Erythroblast (primary cell): ENCODE measurements at places on chromosomes 4 and X.

DNA sequence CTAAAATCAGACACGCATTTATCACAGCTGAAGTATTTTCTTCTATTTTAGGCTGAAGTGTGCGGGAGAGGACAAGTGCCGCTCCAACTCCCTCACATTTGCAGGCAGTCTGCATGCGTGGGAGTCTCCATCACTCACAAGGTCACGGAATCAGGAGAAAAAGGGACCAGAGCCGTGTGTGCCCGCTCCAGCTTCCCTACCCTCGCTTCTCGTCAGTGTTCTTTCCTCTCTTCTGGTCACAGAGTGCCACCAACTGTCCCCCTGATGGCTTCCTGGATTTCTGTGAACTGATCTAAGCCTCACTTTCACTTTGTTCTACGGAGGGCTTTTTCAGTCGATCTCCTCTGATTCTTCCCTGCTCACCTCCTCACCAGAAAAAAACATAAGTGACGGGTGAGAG, 407.4 kb upstream of the AADAT start:
- peak; percentile 2 for DNase-seq

DNA sequence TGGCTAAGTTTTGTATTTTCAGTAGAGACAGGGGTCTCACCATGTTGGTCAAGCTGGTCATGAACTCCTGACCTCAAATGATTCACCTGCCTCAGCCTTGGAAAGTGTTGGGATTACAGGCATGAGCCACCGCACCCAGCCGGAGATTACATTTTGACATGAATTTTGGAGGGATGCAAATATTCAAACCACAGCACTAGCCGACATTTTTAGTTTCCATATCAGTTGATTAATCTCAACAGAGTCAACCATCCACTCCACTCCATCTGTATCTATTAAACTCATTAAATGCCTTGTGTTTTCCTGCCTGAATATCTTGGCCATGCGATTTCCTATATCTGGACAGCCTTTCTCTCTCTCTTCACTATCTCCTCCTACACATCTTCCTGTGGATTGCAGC, 64.1 kb upstream of the PDGFRA start:
- no peak for DNase-seq

DNA sequence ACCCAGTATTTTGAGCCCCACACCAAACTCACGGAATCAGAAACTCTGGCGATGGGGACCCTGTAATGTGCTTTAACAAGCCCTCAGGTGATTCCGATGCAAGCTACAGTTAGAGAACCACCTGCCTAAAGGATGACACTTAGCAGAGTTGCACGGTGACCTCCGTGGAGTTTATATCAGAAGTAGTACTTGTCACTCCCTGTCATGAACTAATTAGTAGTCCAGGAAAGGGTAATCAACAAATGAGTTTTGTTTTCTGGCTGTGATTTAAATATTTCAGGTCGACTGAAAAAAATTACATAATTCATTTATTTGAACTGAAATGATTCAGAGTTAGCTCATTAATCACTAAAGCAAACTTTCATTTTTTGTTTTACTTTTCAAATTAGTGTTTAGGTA, 56.4 kb downstream of the TMA16 start:
- no peak for DNase-seq

DNA sequence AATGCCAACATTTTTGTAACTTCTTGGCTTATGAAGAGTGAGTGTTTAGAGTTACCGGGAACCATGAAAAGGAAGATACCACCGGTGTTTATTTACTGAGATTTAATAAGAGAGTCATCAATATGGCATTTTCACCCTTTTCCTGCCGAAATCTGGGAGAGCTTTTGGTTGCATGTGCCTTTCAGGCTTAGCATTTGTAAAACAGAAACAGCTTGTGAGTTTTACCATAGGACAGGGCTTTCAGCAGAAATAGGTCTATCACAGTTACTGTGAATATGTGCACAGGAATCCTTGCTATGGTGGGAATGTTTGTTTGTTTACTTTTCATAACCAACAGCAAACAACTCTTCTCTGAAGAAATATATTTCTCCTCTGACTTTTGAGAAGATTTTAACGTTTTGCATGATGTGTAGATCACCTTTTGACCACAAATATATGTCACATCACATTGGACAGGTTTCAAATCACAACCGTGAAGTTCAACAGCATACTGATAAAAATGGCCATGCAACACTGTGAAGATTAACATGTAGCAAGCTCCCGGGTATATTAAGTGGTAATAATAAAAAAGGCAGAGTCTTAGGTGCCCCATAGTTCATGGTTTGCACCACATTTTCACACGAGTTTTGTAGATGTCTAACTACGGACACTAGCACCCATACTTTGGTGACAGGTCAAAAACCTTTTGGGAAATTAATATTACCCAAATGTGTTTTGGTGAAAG, 21.3 kb downstream of the ARHGAP24 start:
- no peak for DNase-seq

GRCh38 chr4:31045151-31045550, 325.0 kb downstream of the PCDH7 start:
- no peak for DNase-seq

DNA sequence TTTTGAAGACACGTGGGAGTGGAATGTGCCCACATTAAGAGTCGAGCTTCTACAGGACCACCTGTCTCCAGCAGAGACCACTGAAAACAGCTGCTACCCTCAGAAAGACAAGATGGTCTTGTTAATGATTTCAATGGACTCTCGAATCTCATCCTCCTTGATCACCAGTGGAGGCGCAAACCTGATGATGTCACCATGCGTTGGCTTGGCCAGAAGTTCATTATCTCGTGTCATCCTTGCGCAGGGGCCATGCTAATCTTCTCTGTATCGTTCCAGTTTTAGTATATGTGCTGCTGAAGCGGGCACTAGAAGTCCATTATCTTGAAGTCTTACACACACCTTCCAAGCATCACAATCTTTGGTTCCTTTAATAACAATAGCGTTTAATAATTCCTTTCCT, 23.3 kb downstream of the SPACA5B start:
- DNase-seq = no peak

GRCh38 chr4:109406337-109406931, 27.2 kb upstream of the SEC24B start:
- DNase-seq = peak; percentile 51

DNA sequence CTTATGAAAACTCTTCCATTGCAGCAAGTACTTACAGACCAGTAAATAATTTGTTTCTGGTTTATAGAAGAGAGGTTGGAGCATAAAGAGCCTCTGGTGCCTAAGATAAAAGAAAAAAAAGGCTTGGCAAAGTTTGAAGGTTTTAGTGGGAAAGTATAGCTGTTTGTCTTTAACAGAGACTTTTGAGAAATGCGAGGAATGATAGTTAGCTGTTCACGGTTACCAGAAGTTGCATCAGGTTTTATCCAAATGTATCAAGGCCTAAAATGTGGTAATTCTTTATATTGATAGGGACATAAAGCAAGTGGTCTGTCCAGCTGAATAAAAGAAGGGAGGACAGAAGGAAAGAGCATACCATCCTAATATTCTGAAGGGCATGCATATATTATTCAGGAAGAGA, 29.3 kb downstream of the RAP1GDS1 start:
- DNase-seq = peak; percentile 72

DNA sequence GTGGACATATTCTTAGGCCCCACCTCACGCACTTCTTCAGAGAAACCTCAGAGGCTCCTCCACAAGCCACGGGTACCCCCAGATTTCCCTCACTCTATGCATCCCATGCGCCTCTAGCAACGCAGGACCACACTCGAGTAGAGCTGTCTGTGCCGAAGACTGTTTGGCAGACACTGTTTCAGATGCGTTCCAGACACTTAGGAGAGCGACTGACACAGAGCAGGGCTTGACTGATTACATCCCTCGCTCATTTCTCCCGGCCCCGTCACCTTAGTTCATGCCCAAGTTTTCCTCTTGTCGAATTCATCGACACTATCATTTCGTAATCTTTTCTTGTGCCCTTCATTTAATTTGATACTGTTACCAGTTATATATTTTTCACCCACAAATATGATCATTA, 15.0 kb downstream of the SORBS2 start:
- DNase-seq = no peak

- DNase-seq = no peak
Measured at GRCh38 chrX:54301516-54301915, 56.3 kb downstream of the WNK3 start.

- no peak for DNase-seq
Measured at GRCh38 chrX:123975180-123975579, 13.7 kb downstream of the STAG2 start.

DNA sequence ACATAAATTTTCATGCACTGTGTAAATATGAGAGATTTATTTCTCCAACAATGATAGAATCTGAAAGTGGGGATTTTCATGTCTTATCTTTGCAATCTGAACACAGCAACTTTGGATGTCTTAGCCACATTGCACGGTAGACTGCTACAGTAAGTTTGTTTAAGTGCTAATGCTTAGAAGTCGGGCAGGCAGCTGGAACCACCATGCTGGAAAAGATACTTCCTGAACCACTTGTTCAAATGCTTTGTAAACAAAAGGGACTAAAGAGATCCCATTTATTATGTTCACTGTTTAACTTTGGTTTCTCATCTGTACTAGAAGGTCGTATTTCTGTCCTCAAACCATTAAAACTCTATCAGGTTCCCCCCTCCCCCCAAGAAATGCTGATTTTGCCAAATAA, 555.9 kb upstream of the DIPK2B start:
- no peak for DNase-seq

- peak; percentile 38 for DNase-seq
Measured at GRCh38 chr4:149999485-150000074, 78.7 kb upstream of the DCLK2 start.

- no peak for DNase-seq
Measured at GRCh38 chrX:140672840-140673731, 36.5 kb upstream of the LINC00632 start.

- no peak for DNase-seq
Measured at GRCh38 chr4:40730091-40730679, 19.6 kb upstream of the NSUN7 start.

DNA sequence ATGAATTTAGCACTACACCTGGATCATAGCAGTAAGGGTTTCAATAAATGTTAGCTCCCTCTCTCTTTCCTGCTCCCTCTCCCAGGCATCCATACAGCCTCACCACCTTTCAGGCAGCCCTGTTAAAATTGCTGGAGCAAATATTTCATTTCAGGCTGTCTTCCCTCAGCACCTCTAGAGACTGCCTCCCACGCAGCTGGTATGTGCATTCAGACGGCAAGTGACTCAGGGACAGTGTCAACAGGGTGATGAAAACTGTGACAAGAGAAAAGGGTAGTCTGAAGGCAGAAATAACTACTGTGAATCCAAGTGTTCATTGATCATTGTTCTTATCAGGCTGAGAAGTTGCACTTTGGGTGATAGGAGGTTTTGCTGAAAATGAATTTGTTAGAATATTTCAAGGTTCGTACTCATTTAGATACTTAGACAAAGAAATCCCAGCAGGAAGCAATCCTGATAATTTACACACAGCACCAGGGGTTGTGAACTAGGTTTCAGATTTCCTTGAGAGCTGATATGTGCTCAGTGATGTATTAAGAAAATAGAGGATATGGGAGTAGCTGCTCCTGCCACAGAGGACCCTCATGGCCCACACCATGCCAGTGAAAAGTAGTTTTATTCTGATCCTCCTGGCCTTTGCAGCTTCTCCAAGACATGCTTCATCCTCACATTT, 424.2 kb downstream of the FGF13 start:
- no peak for DNase-seq

GRCh38 chr4:6318206-6318605, 48.6 kb downstream of the WFS1 start:
- DNase-seq = no peak

GRCh38 chr4:151537687-151538086, 128.7 kb downstream of the FHIP1A start:
- no peak for DNase-seq

DNA sequence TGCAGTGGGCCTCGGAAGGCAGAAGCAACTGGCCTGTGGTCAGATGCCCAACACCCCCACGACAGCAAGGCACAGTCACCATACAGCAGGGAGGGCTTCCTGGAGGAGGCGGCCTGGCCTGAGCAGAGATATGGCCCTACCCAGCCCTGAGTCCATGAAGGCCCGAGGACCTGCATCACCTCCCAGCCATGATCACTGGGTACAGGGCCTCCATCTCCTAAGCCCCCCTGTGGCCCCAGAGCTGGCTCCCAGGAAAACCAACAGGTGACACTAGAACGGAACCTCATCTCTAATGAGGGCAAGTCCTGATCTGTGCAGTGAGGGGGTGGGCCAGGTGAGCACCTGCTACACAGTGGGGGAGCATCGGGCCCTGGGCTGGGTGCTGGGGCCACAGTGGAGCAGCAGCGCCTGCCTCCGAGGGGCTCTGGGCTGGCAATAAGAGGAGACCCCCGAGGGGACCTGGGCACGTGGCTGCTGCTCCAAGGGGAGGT, 26.2 kb upstream of the MXD4 start:
- DNase-seq = no peak

DNA sequence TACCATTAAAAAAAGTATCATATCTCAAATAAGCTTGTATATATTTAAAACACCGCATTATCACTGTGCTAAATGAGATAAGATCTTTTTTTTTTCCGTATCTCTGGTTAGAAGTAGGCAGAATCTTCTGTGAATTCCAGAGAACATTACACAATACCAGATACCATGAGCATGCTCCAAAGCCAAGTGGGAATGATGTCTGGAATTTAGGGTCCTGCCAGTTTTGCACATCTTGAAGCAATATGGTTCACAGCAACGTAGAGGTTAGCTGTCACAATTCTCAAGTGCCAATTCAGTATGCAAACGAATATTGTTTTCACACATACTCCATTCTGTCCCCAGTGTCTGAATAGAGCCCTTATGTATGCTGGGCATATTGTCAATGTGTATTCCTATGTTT, 127.5 kb upstream of the NEIL3 start:
- no peak for DNase-seq

GRCh38 chrX:104430072-104430741, 135.8 kb upstream of the IL1RAPL2 start:
- DNase-seq = no peak

DNA sequence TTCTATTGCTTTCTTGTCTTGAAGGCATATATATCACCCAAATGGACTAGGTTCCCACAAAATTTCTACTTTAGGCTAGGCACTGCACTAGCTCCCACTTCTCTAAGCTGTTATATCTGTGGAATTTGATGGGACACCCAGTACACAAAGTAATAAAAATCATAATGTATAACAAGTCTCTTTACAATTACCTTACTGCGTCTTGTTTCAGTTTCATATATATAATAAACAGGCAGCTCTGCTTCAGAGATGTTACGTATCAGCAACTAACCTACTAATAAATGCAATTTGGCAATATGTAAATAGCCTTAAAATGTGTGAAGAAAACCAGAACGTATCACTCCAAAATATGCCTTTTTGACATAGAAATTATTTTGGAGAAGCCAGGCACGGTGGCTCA, 42.0 kb upstream of the UGDH start:
- DNase-seq = no peak

DNA sequence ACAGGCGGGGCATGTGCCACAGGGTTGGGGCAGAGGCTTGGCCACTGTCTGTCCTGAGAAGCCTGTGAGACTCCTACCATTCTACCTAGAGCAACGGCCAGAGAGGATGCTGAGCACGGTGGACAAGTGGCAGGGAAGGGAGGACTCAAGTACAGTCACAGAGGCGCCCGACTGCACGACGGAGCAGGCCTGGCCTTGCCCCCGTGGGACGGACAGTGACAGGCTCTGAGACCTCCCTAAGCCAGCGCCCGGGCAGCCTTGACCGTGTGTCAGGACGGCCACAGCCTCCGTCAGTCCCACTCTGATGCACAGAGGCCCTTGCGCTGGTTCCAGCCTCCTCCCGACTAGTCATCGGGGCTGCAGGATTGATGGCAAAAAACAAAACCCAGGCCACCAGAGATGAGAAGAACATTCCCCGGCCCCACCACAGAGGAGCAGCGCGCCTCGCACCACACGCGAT, 36.7 kb upstream of the MXD4 start:
- DNase-seq = no peak

GRCh38 chrX:54045563-54046228, 1.4 kb upstream of the PHF8 start:
- DNase-seq = peak; percentile 20

- DNase-seq = no peak
Measured at GRCh38 chr4:146183209-146183608, 7.7 kb downstream of the LSM6 start.
